Natural killer cell treated with Interleukin-12 subunit alpha and Interleukin-12 subunit beta and Interleukin-15 and Interleukin-18, amount 100 ng/mL, for 72 hours (primary cell): ENCODE measurements at places on chromosomes 6 and 20. TPM values are rescaled to one million over a fixed set of nuclear protein-coding genes. Genes with fewer than 3 reads are reported as not detected.

Gene ABHD16B
- total RNA-seq: not detected

Gene TSHZ2
- 1.1 TPM for total RNA-seq

Gene CPXM1
- total RNA-seq: 53.5 TPM

Gene ISM1
- total RNA-seq: not detected

Gene GPX5
- total RNA-seq: not detected

Gene SLC13A3
- 0.55 TPM for total RNA-seq

DNA sequence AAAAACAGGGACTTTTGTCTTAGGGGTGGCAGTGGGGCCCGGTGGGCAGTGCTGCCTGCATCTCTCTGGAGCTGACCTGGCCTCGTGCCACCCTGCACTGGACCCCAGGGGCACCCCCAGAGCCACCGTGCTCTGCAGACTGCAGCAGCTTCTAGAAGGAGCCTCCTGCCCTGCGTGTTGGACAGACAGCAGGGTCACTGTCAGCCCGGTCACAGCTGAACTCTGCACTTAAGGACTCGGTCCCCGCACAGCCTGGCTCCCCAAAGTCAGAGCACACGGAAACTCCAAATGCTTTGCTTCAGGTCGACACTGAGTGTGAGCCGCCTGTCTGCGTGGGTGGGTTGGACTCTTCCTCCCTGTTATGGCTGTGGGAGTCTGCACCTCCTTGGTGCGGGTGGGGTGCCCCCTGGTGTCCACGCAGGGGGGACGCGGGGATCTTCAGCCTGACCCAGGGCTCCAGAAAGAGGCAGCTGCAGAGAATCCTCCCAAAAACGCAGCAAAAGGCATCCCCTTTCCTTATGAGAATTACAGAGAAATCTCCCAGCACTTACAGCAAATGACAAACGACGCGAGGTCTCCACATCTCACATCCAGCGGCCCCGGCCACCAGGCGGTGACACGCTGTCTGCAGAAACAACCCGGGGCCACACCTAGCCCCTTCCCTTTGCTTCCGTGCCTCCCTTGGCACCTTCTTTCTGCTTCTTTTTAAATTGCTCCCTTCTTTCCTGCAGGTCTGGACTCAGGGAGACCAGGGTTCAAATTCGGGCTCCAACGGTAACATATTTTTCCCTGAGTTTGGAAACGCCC, 36.3 kb upstream of the DACT2 start:
- no peak overlapping the region for H3K4me3 ChIP-seq
- no peak for DNase-seq
- H3K27me3 ChIP-seq: no peaks in the 10 kb centered on the region
- no peaks in the 10 kb centered on the region for H3K36me3 ChIP-seq

- no peak for DNase-seq
- H3K36me3 ChIP-seq: peaks cover 9% of the 10 kb centered on the region
- H3K27ac ChIP-seq: no peak overlapping the region
- peaks cover 9% of the 10 kb centered on the region for H3K4me1 ChIP-seq
- H3K4me3 ChIP-seq: no peak overlapping the region
- H3K27me3 ChIP-seq: peaks cover 3% of the 10 kb centered on the region
Observed at GRCh38 chr6:158164579-158165170, 3.4 kb downstream of the SERAC1 start.

GRCh38 chr6:14518515-14519217, 401.1 kb downstream of the CD83 start:
- H3K4me3 ChIP-seq: no peak overlapping the region
- no peak overlapping the region for H3K27ac ChIP-seq
- no peaks in the 10 kb centered on the region for H3K36me3 ChIP-seq
- no peaks in the 10 kb centered on the region for H3K27me3 ChIP-seq
- no peak for DNase-seq

- peaks cover 32% of the 10 kb centered on the region for H3K27me3 ChIP-seq
- no peaks in the 10 kb centered on the region for H3K36me3 ChIP-seq
- H3K27ac ChIP-seq: no peak overlapping the region
- no peak for DNase-seq
Observed at GRCh38 chr20:46652699-46653098, 1.4 kb upstream of the SLC13A3 start.

DNA sequence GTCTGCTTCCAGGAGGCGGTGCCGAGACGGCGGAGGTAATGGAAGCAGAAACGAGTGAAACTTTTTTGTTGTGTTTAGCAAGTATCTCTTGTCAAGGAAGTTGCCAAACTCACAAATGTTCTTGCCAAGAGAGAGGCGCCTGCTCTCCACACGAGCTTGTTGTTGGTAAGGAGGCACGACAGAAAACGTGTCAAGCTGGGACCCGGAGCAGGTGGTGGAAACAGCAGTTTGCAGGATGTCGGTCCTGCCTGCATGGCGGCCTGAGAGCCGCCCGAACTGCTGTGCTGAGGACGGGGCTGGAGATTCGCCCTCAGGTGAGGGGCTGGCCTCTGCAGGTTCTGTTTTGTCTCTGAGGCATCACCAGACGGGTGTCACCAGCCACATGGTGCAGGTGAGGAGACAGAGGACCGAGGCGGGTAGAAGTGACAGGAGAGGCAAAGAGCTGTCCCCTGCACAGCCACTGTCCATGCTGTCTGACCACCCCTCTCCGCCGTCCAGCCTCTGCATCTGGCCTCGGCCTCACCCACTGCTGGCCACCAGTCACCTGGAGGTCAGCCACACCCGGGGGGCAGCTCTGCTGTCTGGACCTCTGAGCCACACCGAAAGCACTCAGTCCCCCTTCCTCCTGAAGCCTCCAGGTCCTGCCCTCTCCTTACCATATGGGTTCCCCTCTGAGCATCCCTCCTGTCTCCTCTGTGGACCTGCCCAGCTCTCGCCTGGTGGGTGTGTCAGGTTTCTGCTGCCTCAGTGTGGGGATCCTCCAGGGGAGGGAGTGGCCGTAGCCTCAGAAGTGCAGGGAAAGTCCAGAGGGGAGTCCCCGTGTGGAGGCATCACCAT, 261.5 kb downstream of the TAF4 start:
- no peak overlapping the region for H3K4me3 ChIP-seq
- no peaks in the 10 kb centered on the region for H3K4me1 ChIP-seq
- H3K36me3 ChIP-seq: no peaks in the 10 kb centered on the region
- H3K27ac ChIP-seq: no peak overlapping the region
- DNase-seq: no peak

- no peak for DNase-seq
- H3K4me1 ChIP-seq: peaks cover 17% of the 10 kb centered on the region
- H3K36me3 ChIP-seq: peaks cover 16% of the 10 kb centered on the region
- H3K4me3 ChIP-seq: peak overlapping the region; percentile 96
Observed at GRCh38 chr6:42217157-42217518, 523 bp downstream of the MRPS10 start.

- peaks cover 10% of the 10 kb centered on the region for H3K36me3 ChIP-seq
- DNase-seq: no peak
- H3K4me3 ChIP-seq: no peak overlapping the region
- H3K27ac ChIP-seq: no peak overlapping the region
Observed at GRCh38 chr6:8420031-8420588, 15.2 kb downstream of the SLC35B3 start.

GRCh38 chr6:168826726-168827585, 386.0 kb downstream of the SMOC2 start:
- H3K27ac ChIP-seq: no peak overlapping the region
- H3K36me3 ChIP-seq: no peaks in the 10 kb centered on the region
- no peaks in the 10 kb centered on the region for H3K27me3 ChIP-seq
- H3K4me3 ChIP-seq: no peak overlapping the region
- DNase-seq: no peak

DNA sequence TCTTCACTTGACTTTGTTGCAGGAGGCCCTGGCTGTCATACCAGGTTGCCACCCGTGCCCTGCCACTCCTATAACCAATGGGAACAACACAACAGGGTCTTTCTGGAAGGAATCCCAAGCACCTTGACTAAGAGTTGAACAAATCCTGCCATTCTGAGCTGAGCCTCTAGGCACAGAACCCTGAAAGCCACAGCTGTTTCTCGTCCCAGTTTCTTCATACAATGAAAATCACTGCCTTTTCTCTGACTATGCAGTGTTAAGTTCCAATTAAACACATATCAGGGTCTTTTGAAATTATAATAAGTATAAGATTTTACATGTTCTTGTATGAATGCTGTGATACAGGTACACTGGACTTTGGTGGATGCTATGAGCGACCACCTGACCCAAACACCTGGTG, 54.4 kb downstream of the RIPOR2 start:
- peak overlapping the region; percentile 92 for H3K27ac ChIP-seq
- H3K4me3 ChIP-seq: peak overlapping the region; percentile 81
- no peak for DNase-seq
- peaks cover 28% of the 10 kb centered on the region for H3K36me3 ChIP-seq
- peaks cover 70% of the 10 kb centered on the region for H3K4me1 ChIP-seq

DNA sequence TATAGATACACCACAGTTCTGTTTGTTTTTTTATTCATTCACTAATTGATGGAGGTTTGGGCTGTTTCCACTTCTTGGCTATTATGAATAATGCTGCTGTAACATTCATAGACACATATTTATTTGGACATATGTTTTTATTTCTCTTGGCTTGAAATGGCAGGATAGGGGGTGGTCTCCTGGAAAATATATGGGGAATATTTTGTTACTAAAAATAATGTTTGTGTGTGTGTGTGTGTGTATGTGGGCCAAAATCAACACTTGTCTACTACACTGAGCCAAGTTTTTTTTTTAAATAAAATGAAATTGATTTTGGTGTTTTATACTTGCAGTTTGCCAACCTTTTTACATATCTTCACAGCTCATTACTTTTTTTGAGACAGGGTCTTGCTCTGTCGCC, 264.4 kb upstream of the SULF2 start:
- H3K4me3 ChIP-seq: no peak overlapping the region
- no peak overlapping the region for H3K27ac ChIP-seq
- no peaks in the 10 kb centered on the region for H3K36me3 ChIP-seq
- H3K4me1 ChIP-seq: no peaks in the 10 kb centered on the region
- H3K27me3 ChIP-seq: peaks cover 25% of the 10 kb centered on the region

DNA sequence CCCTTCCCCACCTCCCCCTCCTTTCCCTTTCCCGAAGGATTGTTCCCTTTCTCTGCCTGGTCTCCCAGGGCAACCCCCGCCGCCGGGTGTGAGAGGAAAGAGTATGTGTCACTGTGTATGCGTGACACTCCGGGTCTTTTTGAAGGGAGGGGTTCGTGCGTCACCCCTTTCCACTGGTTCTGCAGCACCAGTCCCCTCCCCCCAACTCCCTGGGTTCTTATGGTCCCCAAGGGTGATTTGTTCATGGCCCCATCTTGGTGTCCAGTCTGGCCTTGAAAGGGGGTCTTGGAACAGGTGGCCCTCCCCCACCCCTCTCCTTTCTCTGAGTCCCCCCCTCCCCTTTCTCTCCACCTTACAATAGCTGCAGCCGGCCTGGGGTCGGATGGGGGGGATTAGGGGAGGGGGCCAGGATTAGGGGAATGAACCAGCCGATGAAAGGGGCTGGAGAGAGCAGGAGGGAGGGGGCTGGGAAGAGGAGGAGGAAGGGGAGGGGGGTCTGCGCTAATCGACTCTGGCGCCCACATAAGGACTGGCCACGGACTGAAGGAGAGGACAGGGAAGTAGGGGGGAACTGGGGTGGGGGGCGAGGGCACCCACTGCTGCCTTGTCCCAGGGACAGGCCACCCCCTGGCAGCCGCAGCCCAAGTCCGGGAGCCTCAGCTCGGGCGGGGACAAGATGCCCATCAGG, 1.3 kb upstream of the RING1 start:
- no peak overlapping the region for H3K27ac ChIP-seq
- peaks cover 57% of the 10 kb centered on the region for H3K4me1 ChIP-seq
- peak overlapping the region; percentile 89 for H3K4me3 ChIP-seq
- no peaks in the 10 kb centered on the region for H3K27me3 ChIP-seq

DNA sequence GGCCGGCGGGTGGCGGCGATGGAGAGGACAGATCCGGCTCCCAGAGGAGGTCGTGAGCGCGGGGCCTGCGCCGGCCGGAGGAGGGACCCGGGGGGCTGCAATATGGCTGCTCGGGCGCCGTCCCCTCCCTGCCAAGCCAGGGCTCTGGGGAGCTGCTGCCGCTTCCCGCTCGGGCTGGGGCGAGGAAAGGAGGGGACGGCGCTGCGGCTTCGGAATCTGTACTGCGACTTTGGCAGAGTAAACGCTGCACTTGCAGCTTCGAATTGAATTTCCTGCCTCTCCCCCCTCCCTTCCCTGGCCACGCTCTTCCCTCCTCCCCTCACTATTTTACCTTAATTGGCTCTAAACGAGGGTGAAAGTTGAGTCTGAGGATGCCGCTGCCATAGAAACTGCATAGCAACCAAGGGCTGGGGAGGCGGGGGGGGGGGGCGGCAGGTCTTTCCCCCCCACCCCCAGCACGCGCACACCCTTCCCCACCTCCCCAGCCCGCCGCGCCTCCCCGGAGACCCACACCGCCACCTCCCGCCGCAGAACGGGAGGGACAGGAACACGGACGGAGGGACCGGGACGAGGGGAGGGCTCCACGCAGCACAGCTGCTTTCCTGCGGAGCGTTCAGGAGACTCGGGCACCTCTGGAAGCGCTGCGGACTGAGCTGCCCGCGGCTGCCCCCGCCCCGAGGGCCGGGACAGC, 93.9 kb downstream of the RNASET2 start:
- no peak overlapping the region for H3K27ac ChIP-seq
- H3K27me3 ChIP-seq: peaks cover 15% of the 10 kb centered on the region
- peaks cover 5% of the 10 kb centered on the region for H3K4me1 ChIP-seq
- no peaks in the 10 kb centered on the region for H3K36me3 ChIP-seq

GRCh38 chr20:13173201-13173600, 47.9 kb upstream of the ISM1 start:
- no peak overlapping the region for H3K27ac ChIP-seq
- H3K36me3 ChIP-seq: peaks cover 7% of the 10 kb centered on the region
- no peak overlapping the region for H3K4me3 ChIP-seq
- H3K27me3 ChIP-seq: peaks cover 27% of the 10 kb centered on the region

DNA sequence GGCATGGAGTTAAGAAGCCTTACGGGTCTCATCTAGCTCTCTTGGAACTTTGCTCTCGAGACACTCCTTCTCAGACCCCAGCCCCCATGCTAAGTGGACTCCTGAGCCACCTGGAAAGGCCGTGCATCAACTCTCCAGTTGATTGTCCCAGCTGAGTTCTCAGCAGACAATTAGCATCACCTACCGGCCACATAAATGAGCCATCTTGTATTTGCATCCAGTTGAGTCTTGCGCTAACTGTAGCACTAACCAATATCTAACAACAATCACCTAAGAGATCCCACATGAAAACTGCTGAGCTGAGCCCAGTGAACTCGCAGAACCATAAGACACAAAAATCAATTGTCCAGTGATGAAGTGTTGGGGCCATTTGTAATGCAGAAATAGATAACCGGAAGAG, 49.7 kb downstream of the PCNA start:
- H3K4me3 ChIP-seq: no peak overlapping the region
- peaks cover 15% of the 10 kb centered on the region for H3K4me1 ChIP-seq
- no peaks in the 10 kb centered on the region for H3K36me3 ChIP-seq
